ENCODE measurements at places on chromosomes 1 and 21. TPM values are rescaled to one million over a fixed set of nuclear protein-coding genes. Genes with fewer than 3 reads are reported as not detected.

Gene SEMA6C
- total RNA-seq = 4.3 TPM

Gene RYR2
- total RNA-seq = 1.2 TPM

Gene FHAD1
- total RNA-seq = not detected

Gene KHDC4
- 28.8 TPM for total RNA-seq

Gene NPHS2
- total RNA-seq = not detected

Gene OPN3
- 14.7 TPM for total RNA-seq

Gene NRDC
- 77.7 TPM for total RNA-seq

Gene ZNF436
- total RNA-seq = 19.9 TPM

Gene SPOCD1
- total RNA-seq = 23.9 TPM

DNA sequence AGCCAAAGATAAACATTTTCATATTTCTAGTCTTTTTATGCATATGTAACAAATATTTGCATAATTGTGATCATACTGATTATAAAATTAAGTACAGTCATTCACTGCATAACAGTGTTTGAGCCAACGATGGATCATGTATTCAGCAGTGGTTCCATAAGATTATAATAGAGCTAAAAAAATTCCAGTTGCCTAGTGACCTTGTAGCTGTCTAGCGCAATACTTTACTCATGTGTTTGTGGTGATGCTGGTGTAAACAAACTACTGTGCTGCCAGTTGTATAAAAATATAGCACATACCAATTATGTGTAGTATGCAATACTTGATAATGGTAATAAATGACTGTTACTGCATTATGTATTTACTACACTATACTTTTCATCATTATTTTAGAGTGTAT is 2.1 kb upstream of the S100A10 start:
- DNase-seq = no peak

- no peak for DNase-seq
Observed at GRCh38 chr1:216815260-216816131, 92.3 kb upstream of the ESRRG start.

- no peak for DNase-seq
Observed at GRCh38 chr1:160747717-160748116, 8.7 kb downstream of the SLAMF7 start.

DNA sequence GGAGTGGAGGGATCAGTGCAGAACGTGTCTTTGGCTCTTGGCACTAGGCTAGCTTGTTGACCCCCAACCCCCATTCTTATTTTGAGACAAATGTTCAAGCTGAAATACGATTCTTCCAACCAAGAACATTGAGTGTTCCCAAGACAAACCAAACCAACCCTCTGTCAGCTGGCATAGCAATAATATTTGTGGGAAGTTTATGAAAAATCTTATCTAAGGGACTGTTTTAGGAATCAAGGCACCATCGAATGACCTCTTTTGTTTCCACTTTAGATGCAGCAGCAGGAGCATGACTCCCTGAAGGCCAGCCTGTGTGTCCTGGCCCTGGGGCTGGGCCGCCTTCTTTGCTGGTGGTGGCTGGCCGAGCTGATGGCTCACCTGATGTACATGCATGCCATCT is 89.2 kb downstream of the HHAT start:
- DNase-seq = no peak

- DNase-seq = no peak
Observed at GRCh38 chr1:156727926-156728598, at the start of gene METTL25B. METTL25B (plus strand) TSS chr1:156728469; CDS start chr1:156729105, 636 bp downstream.

DNA sequence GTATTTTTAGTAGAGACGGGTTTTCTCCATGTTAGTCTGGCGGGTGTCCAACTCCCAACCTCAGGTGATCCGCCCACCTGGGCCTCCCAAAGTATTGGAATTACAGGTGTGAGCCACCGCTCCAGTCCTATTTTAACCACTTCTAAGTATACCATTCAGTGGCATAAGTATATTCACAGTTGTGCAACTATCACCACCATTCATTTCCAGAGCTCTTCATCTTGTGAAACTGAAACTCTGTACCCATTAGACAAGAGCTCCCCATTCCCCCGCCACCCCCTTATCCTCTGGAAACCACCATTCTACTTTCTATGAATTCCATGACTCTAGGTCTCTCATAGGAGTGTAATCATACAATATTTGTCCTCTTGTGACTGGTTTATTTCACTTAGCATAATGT is 40.2 kb upstream of the CAMTA1 start:
- DNase-seq = no peak

GRCh38 chr1:213759359-213760181 is 228.2 kb upstream of the PROX1 start:
- no peak for DNase-seq

DNA sequence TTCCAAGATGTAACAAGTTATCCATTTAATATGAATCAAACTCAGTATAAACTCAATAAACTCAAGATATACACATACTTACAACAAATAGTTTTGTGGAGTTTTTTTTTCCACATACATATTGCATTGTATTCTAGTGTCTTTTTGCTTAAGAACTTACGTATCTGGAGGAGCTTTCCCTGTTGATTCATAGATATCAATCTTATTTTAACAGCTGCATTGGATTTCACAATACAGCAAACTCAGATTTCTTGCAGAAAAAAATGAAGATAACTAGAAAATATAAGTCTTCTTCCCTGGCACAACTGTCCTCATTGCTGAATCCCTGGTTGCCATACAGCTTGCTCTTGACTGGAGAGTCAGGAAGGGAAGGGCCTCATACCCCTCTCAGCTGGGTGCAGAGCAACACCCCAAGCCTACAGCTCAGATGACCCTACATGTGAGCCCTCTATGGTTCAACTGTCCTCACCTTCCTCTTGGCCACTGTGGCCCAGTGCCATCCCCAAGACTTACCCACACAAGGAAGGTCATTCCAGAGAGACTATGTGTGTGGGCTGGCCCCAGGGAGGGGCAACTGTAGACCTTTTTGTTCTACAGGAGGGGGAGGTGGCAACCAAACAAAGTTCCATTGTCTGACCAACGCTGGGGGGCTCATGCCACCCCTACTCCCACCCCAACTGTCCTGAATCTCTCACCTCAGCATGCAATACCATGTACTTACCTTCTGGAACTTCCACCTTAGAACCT is 1.7 kb downstream of the MPZ start:
- no peak for DNase-seq

DNA sequence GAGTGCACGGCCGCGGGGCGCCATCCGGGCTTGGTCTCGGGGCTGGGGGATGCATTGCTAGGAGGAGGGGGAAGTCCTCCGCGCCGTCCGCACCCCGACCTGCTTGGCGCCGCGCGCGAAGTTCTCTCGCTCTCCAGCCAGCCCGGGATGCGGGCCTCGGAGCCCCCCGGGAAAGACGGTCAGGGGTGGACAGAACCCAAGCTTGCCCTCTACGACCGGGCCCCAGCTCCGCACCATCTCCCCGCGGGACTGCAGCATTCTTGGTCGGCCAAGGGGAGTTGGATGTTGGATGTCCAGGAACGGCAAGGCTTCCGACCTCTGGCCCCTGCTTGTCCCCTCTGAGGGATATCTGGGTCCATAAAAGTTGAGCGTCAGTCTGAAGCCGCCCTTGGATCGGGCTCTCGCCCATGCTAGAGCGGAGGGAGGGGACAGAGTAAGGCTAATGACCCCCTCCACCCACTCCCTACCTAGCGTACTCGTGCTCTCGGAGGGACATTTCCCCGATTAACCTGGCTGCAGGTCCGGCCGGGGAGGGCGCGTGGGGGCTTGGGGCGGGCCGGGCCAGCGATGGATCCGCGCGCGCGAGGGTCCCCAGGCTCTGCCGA is 522 bp downstream of the DISP3 start:
- no peak for DNase-seq

DNA sequence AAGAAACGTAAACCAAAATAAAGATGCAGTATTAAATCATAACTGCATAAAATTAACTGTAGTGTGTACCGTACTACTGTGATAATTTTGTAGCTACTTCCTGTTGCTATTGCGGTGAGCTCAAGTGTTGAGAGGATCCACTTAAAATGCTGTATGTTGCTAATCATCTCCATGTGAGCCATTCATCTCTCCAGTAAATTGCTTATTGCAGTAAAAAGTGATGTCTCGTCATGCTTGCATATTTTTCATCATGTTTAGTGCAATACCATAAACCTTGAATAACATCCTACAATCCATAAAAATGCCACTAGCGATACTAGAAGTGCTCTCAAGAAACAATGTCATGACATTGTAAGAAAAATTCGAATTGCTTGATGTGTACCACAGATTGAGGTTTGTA is 66.3 kb downstream of the RAVER2 start:
- no peak for DNase-seq

Data from omental fat pad (tissue), 4 donors.